ENCODE measurements at places on chromosomes 11 and 22. TPM values are rescaled to one million over a fixed set of nuclear protein-coding genes. Genes with fewer than 3 reads are reported as not detected.

Gene MRPL48
- 50.5 TPM for total RNA-seq

DNA sequence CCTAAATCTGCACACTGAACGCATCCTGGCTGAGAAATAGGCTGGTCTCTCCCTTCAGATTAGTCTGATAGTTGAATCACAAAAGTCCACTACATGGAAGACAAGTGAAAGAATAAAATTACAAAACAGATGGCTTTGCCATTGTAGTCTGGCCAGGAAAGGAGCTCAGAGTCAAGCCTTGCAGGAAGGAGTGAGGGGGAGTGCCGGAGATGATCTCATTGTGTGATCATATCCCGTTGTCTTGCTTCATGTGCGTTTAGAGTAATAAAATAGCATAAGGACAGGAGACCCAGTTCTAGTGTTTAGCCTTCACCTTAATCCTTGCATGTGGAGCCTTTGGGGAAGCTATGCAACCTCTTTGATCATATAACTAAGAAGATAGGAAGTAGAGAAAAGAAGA is 666.7 kb upstream of the RAG2 start:
- DNase-seq: no peak

DNA sequence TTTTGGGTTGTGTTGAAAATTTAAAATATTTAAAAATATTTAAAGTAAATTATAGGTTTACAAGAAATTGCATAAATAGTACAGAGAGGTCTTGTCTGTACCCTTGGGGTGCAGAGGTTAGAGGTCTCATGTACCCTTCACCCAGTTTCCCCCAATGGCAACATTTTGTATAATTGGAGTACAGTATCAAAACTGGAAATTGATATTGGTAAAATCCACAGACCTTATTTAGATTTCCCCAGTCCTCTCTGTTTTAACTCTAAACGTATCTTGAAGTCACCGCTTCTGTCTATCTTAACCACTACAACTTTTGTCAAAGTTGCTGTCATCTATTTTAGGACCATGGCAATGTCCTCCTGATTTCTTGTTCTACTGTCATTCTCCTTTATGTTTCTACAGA is 10.9 kb downstream of the THY1 start:
- no peak for DNase-seq

- no peak for DNase-seq
Observed at GRCh38 chr22:29208879-29209623, 3.4 kb downstream of the EMID1 start.

DNA sequence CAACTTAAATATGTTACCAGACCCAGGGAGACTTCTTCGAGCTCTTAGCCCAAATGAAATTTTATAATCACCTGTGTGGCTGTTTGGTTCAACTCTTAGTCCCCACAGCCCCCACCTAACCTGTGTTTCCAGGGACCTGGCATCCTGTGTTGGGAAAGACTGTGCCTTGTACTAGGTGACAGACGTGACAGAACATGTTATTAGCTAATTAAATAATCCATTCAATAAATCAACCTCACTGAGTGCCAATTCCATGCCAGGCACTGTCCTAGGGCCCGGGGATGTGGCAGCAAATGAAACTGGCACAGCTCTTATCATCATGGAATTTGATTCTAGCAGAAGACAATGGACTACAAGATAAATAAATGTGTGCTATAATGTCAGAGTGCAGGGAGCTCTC is 431.9 kb downstream of the MIAT start:
- no peak for DNase-seq

DNA sequence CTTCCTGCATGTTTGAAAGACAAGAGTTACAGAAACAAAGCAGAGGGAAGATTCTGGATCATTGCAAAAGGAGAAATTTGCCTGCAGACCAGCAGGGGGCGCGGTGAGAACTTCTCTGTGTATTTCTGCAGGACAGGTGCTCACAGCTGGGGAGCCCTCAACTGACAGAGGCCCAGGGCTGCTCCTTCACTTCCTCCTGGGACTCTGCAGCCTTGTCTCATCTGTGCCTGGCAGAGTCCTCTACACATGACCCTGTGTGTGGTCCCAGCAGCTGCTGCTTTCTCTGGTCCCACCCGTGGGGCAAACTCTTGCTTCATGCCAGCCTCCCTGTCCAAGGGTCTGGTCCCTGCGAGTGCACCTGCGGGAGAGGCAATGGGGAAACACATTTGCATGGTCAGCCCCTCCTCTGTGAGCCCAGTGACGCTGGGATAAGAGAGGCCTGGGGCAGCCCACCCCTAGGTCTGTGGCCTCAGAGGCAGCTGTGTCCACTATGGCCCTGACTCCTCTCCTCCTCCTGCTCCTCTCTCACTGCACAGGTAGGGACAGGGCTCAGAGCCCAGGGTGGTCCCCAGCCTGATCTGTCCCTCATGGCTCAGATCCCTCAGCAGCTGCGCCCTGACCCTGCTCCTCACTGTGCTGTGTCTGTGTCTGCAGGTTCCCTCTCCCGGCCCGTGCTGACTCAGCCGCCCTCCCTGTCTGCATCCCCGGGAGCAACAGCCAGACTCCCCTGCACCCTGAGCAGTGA is 43.2 kb upstream of the VPREB1 start:
- DNase-seq: no peak

GRCh38 chr11:120031156-120031555 is 106.8 kb downstream of the TRIM29 start:
- no peak for DNase-seq

Gene OR4D5
- total RNA-seq: not detected

Gene TALDO1
- total RNA-seq: 365 TPM

GRCh38 chr11:115503083-115503885 is 931 bp downstream of the CADM1 start:
- DNase-seq: no peak

DNA sequence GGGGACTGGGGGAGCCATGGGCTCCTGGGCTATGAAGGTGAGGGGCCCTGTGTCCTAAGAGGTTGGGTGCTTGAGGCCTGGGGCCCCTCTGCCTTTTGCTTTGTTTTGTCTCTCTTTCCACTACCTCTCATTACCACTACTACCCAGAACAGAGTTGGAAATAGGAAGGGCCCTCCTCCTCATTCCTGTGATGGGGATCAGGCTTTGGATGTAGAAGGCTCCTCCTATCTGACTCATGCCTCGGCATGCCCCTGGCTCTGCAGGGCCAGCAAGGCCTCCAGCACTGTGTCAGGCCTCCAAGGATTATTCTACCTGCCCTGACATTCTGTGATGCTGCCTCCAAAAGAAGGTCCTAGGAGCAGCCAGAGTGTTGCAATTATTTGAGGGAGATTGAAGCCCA is 766 bp downstream of the IZUMO1R start:
- no peak for DNase-seq

Gene C11orf52
- 5.0 TPM for total RNA-seq

GRCh38 chr11:86931548-86932258 is 23.5 kb downstream of the FZD4 start:
- DNase-seq: no peak

GRCh38 chr22:36015811-36016529 is 12.7 kb downstream of the RBFOX2 start:
- no peak for DNase-seq

GRCh38 chr22:39994041-39994565 is 651 bp upstream of the FAM83F start:
- no peak for DNase-seq

- no peak for DNase-seq
Observed at GRCh38 chr11:86676533-86677154, 4.2 kb upstream of the ME3 start.

Gene MUC6
- not detected for total RNA-seq

- DNase-seq: no peak
Observed at GRCh38 chr11:86106916-86107315, 38.0 kb upstream of the PICALM start.

DNA sequence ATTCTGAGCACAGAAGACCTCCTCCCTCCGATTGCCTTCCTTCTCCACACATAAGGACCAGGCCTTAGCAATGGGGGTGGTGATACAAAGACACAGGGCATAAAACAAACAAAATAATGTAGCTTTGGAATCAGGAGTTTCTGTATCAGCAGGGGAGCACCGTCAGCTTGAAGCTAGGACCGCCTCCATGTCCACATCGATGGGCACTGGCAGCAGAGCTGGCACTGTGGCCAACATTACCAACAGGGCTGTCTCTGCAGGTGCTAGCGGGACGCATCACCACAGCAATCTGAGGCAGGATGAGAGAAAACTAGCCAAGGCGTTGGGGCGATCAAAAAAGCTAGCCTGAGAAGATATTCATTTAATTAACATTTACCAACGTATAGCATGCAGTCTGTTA is 201.4 kb downstream of the MAML2 start:
- no peak for DNase-seq

Gene RGL4
- not detected for total RNA-seq

- DNase-seq: no peak
Observed at GRCh38 chr11:1168721-1169161, 11.0 kb downstream of the MUC5AC start.

DNA sequence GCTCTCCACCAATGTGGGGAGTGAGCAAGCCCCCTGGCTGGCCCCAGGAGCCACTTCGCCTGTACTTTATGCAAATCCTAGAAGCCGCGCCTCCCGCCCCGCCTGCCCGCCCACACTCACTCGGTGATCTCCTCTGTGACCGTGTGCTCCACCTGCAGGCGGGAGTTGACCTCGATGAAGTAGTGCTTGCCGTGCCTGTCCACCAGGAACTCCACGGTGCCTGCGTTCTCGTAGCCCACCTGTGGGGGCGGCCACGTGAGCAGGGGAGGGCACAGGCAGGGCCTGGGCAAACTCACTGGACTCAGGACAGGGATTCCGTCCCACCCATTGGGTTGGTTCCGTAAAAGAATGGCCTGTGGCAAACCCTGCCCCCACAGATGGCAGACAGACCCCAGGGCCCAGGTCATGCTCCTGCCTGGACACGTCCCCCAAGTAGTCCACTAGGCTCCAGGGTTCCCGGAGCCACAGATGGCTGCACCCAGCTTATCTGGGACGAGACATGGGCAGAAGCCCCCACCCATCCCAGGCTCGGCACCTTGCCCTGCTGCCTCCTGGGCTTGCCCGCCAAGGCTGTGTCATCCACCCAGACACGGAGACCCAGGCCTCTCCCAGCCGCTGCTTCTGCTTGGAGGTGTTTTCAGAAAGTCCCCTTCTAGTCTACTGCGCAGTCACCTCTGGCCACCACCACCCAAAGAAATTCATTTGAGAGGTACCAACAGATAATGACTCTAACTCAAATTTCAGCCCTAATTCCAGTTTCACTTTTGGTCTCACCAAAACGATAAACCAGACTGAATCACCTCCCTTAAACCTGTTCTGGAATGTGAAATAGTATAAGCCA is 12.1 kb downstream of the LRFN4 start:
- DNase-seq: no peak

DNA sequence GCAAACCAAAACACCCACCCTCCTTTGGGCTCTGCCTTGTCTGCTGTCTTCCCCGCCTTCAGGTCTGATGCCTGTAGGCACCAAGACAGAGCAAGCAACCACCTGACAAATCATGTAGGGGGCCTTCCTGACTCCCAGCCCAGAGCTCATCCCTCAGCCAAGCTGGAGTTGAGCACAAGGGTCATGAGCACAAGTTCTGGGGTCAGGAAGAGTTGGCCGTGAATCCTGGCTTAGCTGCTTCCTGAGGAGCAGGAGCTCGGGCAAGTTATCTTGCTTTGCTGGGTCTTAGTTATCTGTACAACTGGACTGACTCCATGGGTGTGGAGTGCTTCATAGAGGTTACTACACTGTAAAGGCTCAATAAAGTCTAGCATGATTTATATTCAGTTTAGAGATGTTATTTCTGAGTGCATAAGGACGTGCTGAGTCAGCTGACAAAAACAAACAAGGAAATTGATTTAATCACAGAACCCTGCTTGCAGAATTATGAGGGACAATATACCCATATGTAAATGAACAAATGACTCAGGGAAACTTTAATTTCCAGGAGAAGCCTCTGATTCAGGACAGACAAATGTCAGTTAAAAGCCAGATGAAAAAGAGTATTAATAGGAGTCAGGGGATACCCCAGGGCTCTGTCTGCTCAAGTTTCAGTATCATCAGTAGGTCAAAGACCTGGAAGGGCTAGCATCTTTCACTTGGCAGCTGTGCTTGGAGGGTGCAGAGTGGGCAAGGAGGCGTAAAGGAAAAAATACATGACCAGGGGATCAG is 15.0 kb upstream of the APOA1 start:
- DNase-seq: no peak

GRCh38 chr11:46888636-46889035 is 29.7 kb downstream of the LRP4 start:
- no peak for DNase-seq

DNA sequence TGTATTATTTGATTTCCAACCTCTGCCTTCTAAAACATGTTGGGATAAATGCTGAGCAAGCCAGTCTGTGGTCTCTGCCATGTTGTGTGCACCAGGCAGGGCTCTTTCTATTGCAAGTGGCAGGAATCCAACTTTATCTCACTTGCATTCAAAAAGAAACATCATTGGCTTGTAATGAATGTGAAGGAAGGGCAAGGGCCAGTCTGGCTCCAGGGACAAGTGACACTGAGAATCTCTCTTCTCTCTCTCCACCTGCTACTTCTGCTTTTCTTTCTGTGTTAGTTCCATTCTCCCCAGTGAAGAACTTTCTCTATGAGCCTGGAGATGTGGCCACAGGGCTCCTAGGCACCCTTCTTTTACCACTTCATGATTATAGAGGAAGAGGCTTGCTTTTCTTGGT is 329.9 kb upstream of the NCAM1 start:
- no peak for DNase-seq

GRCh38 chr11:78037056-78037455 is 14.0 kb upstream of the KCTD14 start:
- DNase-seq: no peak

Gene C11orf16
- not detected for total RNA-seq

- DNase-seq: no peak
Observed at GRCh38 chr11:69435161-69435986, 46.1 kb upstream of the LINC01488 start.

Gene ART5
- total RNA-seq: 0.51 TPM

- DNase-seq: no peak
Observed at GRCh38 chr11:128342511-128343134, 244.7 kb downstream of the ETS1 start.

Gene MS4A6E
- total RNA-seq: not detected

GRCh38 chr11:67027483-67027930 is 4.6 kb downstream of the SYT12 start:
- DNase-seq: no peak

DNA sequence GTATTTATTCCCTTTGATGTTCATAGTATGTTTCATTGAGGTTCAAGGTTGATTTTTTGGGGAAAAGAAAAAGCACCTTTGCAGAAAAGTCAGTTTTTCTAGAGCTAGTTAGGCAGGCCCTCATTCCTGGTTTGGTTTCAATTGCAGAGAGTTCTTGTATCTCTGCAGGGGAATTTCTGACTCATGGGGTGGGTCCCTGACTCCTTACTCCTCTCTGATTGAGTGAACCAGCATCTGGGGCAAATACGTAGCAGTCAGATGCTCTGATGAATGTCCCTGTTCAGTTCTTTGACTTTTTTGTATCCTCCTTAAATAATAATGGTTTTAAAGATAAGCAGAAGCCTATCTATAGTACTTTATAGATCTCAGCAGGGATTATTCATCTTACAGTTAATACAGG is 7.7 kb upstream of the NCR3LG1 start:
- no peak for DNase-seq

Measured in epithelial cell of proximal tubule (primary cell).